ENCODE measurements at places on chromosomes 2 and 18.

GRCh38 chr2:181176540-181176939 lies 196.1 kb downstream of the UBE2E3 start:
- DNase-seq: no peak

GRCh38 chr18:58866066-58866772 lies 1.5 kb downstream of the ZNF532 start:
- DNase-seq: no peak

GRCh38 chr2:149894760-149895159 lies 307.2 kb upstream of the MMADHC start:
- DNase-seq: no peak

DNA sequence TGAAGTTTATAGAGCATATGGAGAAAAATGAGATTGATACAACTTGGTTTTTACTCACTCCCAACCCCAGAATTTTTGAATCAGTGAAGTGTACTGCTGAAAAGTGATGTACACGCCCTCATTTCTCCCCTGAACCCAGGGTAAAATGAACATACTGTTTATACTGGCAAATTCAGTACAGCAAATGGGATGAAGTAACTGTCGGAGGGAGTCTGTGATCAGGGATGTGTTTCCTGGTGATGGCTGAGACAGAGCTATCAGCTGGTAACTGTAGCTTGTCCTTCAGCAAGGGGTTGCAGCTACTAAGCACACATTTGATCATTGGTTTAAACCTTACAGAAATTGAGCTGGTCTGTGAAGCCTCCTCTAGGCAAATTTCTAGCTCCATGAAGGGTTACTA lies 191.6 kb downstream of the PTPRM start:
- no peak for DNase-seq

GRCh38 chr2:142952793-142953494 lies 75.5 kb downstream of the KYNU start:
- DNase-seq: no peak

All from neural crest cell (in vitro differentiated cells).